SHP77 treated with DMSO at 0.1 percent for 48 hours (cell line): ENCODE measurements at places on chromosomes 4 and X.
A peak's percentile ranks its signal among the peaks of the same experiment; 100 is the strongest.

- no peak for DNase-seq
Measured at GRCh38 chrX:119625843-119626242, 19.6 kb upstream of the NKRF start.

- no peak for DNase-seq
Measured at GRCh38 chr4:141721174-141721573, 84.8 kb downstream of the IL15 start.

- no peak for DNase-seq
Measured at GRCh38 chrX:71304561-71304960, 3.0 kb downstream of the ITGB1BP2 start.

DNA sequence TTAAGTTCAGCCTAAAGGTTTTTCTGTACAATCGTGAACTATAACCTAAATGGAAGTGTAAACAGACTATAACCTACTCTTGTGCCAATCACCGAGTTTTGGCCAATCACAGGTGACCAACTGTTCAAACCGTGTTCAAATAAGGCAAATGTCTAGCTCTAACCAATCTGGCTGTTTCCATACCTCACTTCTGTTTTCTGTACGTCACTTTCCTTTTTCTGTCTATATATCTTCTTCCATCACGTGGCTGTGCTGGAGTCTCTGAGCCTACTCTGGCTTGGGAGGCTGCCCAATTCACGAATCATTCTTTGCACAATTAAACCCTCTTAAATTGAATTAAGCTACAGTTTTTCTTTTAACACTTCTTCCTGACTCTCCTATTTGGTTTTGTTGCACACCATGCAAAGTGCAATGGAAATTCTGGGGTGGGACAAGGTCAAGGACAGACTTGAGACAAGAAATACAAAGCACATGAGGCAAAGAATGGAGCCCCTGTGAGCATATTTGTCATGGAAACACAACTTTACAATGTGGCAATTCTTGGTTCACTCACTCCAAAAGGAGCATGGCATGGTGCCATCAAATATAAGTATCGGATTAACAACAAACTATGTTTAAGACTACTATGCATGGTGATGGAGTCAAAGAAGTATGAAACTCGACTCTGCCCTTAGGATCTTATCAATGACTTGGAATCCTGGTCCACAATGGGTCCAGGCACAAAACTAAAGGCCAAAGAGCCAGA is 115.7 kb upstream of the FAM9B start:
- no peak for DNase-seq

DNA sequence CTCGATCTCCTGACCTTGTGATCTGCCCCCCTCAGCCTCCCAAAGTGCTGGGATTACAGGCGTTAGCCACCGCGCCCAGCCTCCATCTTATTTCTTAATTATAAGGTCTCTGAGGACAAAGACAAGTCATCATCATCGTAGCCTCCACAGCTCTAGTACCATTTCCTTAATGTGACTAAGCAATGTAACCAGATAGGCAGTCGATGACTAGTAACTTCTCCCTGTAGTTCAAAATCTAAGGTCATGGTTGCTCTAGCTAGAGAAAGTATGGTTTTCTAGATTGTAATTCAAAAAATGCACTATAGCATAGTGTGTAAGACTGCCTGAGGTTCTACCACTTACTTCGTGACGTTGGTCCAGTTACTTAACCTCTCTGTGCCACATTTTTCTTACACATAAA is 6.9 kb downstream of the SLC39A8 start:
- DNase-seq = no peak

DNA sequence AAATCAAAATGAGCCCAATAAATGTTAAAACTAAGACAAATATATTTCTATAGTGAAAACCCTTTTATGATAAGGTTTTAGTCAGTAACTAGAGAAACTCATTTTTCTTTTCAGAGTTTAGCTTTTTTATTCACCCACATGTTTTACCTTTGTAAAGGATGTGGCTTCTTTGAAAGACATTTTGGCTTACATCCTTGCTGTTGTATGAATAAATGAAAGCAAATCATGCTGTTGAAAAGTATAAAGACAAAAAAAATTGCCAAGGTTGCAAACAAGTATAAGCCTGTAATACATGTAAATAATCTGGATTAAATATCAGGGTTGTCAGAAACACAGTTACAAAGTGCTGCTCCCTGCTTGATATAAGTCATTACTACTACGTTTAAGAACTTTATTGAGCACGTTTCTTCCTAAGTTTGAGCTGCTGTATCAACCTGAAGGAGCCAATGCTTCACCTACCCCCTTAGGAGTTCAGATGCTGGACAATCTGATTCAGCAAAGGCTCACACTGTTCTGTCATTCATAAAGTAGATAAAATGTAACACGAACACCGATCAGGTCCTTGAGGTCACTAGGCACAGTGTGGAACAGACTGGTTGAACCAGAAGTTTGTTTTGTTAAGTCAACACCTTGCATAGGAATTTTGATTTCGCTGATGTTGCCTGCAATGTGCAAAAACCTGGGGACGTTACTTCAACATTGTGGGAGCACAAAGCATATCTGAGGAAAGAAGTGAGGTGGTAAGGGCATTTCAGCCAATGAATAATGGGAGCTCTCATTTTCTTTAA is 321.2 kb upstream of the BMP3 start:
- no peak for DNase-seq

DNA sequence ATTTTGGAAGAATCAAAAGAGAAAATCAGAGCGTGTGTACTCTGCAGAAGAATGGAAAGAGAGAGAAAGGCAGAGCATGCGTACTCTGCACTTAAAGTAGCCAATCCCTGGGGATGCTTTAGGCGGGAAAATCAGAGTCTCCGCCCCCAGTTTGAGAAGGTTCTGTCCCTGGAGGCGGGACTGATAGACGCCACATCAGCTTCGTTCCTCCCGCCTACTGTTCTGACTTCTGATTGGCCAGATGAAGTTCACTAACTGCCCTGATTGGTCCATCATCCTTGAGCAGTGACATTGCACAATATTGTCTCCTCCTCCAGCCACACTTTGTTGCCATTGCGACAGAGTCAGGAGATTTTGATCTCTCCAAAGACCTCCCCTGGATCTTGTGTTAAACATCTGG is 23.8 kb downstream of the SSX1 start:
- DNase-seq = no peak

- no peak for DNase-seq
Measured at GRCh38 chr4:40183615-40184411, 13.0 kb upstream of the RHOH start.

- no peak for DNase-seq
Measured at GRCh38 chr4:183011213-183011907, 87.7 kb upstream of the WWC2 start.

- no peak for DNase-seq
Measured at GRCh38 chr4:112882286-112882685, 167.2 kb upstream of the ANK2 start.

GRCh38 chr4:99339172-99339571 is 13.4 kb downstream of the ADH1C start:
- DNase-seq = no peak

DNA sequence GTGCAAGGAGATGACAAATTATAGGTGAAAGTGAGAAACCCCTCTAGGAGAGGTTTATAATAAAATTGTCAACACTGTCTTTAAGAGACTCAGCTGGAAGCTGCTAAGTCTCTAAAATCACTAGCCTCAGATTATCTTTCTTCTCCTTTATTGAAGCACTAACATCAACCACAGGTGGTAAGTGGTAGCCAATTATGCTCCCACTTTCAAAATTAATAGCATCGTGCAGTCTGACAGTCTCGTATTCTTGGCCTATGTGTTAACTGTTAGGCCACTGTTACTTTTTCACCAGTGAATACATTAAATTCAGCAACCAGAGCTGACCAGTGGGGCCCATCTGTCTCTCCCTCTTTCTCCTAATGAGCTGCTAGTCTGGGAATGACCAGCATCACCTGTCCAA is 674.1 kb downstream of the RAPGEF2 start:
- DNase-seq = no peak

DNA sequence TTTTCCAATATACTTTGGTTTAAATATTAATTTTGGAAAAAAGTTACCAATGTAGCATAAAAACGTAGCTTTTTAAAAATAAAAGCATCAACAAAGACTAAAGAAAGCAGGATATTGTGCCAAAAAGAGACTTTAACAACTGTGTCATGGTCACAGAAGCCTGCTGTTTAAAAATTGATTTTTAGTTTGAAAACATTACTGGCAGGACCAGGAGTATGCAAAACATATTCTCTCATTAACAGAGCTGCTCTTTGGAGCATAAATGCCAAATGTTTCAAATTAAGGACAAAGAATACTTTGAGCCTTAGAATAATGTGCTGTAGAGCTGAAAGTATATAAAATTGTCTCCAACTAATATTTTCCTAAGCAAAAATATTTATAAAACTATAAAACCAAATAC is 279.0 kb downstream of the ARAP2 start:
- no peak for DNase-seq

GRCh38 chr4:156865451-156865850 is 106.1 kb downstream of the PDGFC start:
- DNase-seq = no peak

GRCh38 chrX:71541210-71542022 is 8.5 kb downstream of the OGT start:
- DNase-seq = no peak

DNA sequence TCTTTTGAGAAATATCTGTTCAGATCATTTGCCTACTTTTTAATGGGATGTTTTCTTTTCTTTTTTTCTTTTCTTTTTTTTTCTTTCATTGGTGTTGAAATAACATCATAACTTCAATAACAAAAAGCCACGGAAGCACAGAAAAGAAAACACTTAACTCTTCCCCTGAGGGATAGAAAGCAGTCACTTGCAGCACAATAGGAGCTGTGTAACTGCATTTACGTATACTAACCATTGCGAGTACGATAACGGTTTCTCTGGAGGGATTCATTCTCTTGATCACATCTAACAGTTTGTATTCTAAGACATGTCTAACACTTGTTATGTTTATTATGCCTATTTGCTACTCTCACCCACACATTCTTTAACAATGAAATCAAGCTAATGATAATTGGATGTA is 27.3 kb downstream of the C4orf46 start:
- DNase-seq = no peak

- DNase-seq = no peak
Measured at GRCh38 chrX:75229774-75230173, 44.1 kb upstream of the UPRT start.

GRCh38 chr4:128600996-128601871 is 208.3 kb upstream of the JADE1 start:
- peak; percentile 73 for DNase-seq

DNA sequence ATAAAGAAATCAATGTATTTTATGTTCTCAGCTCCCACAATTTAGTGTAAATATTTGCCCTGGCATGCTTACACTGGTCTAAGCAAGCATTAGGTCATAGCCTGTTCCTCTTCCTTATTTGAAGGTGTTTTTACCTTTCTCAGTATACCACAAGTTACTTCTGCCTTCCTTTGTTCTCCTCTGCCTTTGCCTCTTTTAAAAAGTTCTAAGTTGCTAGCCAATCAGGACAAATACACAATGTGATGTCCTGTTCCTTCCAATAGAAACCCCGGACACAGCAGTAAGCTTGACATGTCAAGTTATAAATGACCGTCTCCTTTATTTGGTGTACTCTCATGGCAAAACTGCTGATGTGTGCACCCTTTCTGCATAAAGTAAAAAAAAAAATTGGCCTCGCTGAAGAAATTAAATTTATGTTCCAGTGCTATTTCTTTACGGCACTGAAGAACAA is 49.4 kb downstream of the UGT2B10 start:
- DNase-seq = no peak

GRCh38 chrX:152915541-152916241 is 17.8 kb downstream of the ZNF185 start:
- no peak for DNase-seq

DNA sequence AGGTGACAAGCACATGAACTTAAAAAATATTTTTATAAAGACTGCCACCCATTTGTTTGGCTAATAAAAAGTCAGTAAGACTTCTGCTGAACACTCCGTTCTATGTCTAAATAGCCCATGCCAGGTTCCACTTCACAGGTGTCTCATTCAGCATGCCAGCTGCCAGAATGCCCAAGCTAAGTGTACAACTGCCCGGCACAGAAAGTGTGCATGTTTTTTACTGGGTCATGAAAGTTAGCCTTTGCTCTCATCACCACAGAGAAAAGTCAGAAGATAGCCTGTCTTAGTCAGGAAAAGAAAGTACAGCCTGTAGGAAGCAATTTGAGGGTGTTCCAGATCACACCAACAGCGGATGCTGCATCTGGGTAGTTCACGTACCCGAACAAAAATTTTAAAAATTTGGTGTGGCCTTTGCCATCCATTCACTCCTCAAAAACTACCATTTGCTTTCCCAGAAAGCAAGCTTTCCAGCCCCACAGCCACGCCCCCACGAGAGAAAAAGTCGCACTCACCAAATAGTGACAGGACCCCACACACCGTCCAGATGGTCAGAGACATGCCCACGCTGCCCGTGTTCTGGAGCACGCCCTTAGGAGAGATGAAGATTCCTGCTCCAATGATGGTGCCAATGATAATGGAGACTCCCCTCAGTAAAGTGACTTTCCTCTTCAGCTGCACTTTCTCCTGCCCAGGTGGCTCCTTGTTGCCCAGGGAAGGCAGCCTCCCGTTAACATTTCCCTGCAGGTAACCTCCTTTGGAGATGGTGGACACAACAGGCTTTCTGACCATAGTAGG is 671 bp downstream of the SLC7A11 start:
- no peak for DNase-seq

- DNase-seq = no peak
Measured at GRCh38 chr4:170128219-170128804, 38.6 kb upstream of the AADAT start.

- no peak for DNase-seq
Measured at GRCh38 chr4:29320947-29321620, 1399.1 kb upstream of the PCDH7 start.

GRCh38 chrX:9646471-9647224 is 119.0 kb downstream of the GPR143 start:
- DNase-seq = no peak

GRCh38 chr4:152843481-152844090 is 63.8 kb downstream of the ARFIP1 start:
- no peak for DNase-seq

GRCh38 chrX:44088510-44089144 is 115.4 kb upstream of the NDP start:
- DNase-seq = no peak

DNA sequence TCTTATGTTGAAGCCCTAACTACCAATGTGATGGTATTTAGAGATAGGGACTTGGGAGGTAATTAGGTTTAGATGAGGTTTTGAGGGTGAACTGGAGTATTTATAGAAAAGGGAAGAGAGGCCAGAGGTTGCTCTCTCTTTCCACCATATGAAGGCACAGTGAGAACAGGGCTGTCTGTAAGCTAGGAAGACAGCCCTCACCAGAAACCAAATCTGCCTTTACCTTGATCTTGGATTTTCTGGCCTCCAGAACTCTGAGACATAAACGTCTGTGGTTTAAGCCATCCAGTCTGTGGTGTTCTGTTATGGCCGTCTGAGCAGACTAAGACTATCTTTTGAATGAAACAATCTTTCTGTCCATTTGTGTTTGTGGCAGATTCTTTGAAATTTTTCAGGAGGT is 223.7 kb downstream of the PDHA2 start:
- no peak for DNase-seq

- no peak for DNase-seq
Measured at GRCh38 chrX:41470706-41471105, 23.6 kb downstream of the NYX start.
